ENCODE measurements at places on chromosomes 11 and 22. TPM values are rescaled to one million over a fixed set of nuclear protein-coding genes. Genes with fewer than 3 reads are reported as not detected.

IGLL1 gene
- not detected for polyA plus RNA-seq

CCDC73 gene
- polyA plus RNA-seq, result not detected

TTC9C gene
- 52.9 TPM for polyA plus RNA-seq

CDC42BPG gene
- 9.5 TPM for polyA plus RNA-seq

APOBEC3C gene
- 6.7 TPM for polyA plus RNA-seq

TEX12 gene
- not detected for polyA plus RNA-seq

MFNG gene
- 6.8 TPM for polyA plus RNA-seq
